Activated CD4-positive, CD25-positive, alpha-beta regulatory T cell treated with anti-CD3 and anti-CD28 coated beads, Interleukin-2, amount 50 U/mL, for 24 hours (primary cell): ENCODE measurements at places on chromosomes 2 and 18.

- no peak for ATAC-seq
These were observed 116.9 kb downstream of the NR4A2 start for GRCh38 chr2:156215656-156216055.

DNA sequence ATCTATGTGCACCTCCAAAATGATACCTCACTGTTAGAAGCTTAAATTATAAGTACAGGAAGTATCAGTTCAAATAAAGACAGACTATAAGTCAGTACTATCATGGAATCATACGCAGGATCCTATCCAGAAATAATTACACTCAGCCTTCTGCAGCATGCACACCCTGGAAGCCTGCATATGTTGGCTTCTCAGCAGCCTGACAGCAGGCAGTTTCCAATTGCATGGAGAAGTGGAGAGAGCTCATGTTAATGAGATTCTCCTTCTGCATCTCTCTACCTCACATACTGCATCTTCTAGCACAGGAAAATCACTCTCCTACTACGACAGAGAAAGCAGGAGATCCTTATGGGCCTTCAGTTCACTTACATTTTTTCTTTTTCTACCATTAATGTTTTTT is 20.5 kb downstream of the NR4A2 start:
- no peak for ATAC-seq

GRCh38 chr18:28350821-28351220 is 173.9 kb upstream of the CDH2 start:
- no peak for ATAC-seq

GRCh38 chr2:151306621-151307020 is 17.2 kb upstream of the NMI start:
- no peak for ATAC-seq

GRCh38 chr2:3490191-3491170 is 28.9 kb downstream of the ADI1 start:
- ATAC-seq, result no peak

GRCh38 chr18:65329010-65329409 is 421.8 kb upstream of the CDH7 start:
- no peak for ATAC-seq

GRCh38 chr2:8682719-8683667 is 1.1 kb downstream of the ID2 start:
- no peak for ATAC-seq
